Bronchial epithelial cell (primary cell): ENCODE measurements at places on chromosomes 3 and 15. TPM values are rescaled to one million over a fixed set of nuclear protein-coding genes. Genes with fewer than 3 reads are reported as not detected.

- no peak for DNase-seq
Measured at GRCh38 chr15:49644364-49644794, 23.5 kb downstream of the DTWD1 start.

DNA sequence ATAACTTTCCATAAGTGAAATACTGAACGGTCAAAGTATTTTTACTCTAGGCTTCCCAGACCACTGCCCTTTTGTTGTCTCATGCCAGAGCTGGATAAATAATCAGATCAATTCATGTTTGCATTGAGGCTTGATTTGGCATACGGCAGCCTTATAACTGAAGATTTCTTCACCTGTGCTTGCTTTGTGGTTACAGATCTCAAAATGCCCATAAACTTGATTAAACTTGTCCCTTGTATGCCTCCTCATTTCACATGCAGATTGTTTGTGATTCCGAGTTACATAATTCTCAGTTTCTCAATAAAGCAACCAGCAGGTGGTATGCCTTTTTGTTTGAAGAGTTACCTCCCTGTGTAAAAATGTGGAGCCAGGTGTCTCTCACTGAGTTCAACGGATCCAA, 211.4 kb upstream of the LRIG1 start:
- peak; percentile 90 for DNase-seq

The CCR8 gene
- total RNA-seq = not detected in 2 replicates

The CTXN2 gene
- not detected in 2 replicates for total RNA-seq

The MESP1 gene
- 0.26 and 1.4 TPM in 2 replicates for total RNA-seq

DNA sequence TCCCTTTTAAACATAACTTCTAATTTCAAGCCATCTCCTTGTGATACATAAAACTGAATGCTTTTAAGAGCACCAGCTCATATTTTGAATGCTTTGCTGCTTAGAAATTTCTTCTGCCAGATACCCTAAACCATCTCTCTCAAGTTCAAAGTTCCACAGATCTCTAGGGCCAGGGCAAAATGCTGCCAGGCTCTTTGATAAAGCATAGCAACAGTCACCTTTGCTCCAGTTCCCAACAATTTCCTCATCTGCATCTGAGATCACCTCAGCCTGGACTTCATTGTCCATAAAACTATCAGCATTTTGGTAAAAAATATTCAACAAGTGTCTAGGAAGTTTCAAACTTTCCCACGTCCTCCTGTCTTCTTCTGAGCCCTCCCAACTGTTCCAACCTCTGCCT, 17.5 kb downstream of the OSTN start:
- no peak for DNase-seq

- no peak for DNase-seq
Measured at GRCh38 chr3:194851254-194851653, 165.6 kb downstream of the FAM43A start.

The TGM4 gene
- total RNA-seq = under 0.01 TPM in 2 replicates

The SCN5A gene
- under 0.01 TPM in 1 of 2 replicates, not detected in the other for total RNA-seq

The SLC22A13 gene
- total RNA-seq = 0.77 and 0.79 TPM in 2 replicates

The GPR149 gene
- total RNA-seq = not detected in 2 replicates

GRCh38 chr15:55322467-55322866, 3.4 kb downstream of the PIGB start:
- DNase-seq = no peak

GRCh38 chr15:73683257-73683776, 866 bp upstream of the CD276 start:
- DNase-seq = no peak

- no peak for DNase-seq
Measured at GRCh38 chr15:94322141-94322540, 90.8 kb downstream of the MCTP2 start.

- no peak for DNase-seq
Measured at GRCh38 chr15:68371160-68371559, 60.8 kb downstream of the ITGA11 start.

The NRROS gene
- total RNA-seq = not detected in 2 replicates

The ECE2 gene
- total RNA-seq = not detected in 2 replicates

GRCh38 chr3:133401374-133402135, 1.7 kb downstream of the BFSP2 start:
- DNase-seq = no peak

- DNase-seq = peak; percentile 96
Measured at GRCh38 chr3:4995500-4996053, 16.3 kb downstream of the BHLHE40 start.
